ENCODE measurements at places on chromosomes 3 and 15.
A peak's percentile ranks its signal among the peaks of the same experiment; 100 is the strongest.

GRCh38 chr3:12611117-12611516 is 52.8 kb downstream of the RAF1 start:
- H3K4me3 ChIP-seq: no peak overlapping the region
- H3K27me3 ChIP-seq: peaks cover 4% of the 10 kb centered on the region
- DNase-seq: no peak
- peaks cover 17% of the 10 kb centered on the region for H3K36me3 ChIP-seq

GRCh38 chr15:78950902-78951840 is 6.3 kb upstream of the CTSH start:
- H3K27ac ChIP-seq: no peak overlapping the region
- H3K27me3 ChIP-seq: no peaks in the 10 kb centered on the region
- no peaks in the 10 kb centered on the region for H3K36me3 ChIP-seq
- no peak for DNase-seq

- peaks cover 77% of the 10 kb centered on the region for H3K4me1 ChIP-seq
- H3K27ac ChIP-seq: peak overlapping the region; percentile 98
- no peaks in the 10 kb centered on the region for H3K27me3 ChIP-seq
- peak overlapping the region; percentile 98 for H3K4me3 ChIP-seq
- H3K36me3 ChIP-seq: peaks cover 4% of the 10 kb centered on the region
- peak; percentile 14 for DNase-seq
Observed at GRCh38 chr3:113534365-113534764, 2.0 kb downstream of the SIDT1 start.

DNA sequence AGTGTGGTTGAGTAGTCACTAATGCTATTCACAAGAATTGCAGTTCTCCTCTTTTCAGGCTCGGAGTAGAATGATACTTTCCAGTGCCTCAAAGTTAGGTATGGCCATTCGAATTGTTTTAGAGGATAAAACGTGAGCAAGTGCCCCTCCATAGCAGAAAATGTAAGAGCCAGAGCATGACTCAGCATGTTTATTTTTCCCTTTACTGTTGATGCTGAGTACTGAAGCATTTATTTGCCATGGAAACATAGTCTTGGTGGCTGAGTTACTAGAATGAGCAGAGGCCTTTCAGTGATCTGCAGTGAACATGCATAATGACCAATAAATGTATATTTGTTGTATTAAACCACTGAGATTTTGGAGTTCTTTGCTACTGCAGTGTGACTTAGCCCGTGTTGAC is 540.6 kb downstream of the NLGN1 start:
- no peaks in the 10 kb centered on the region for H3K36me3 ChIP-seq
- no peaks in the 10 kb centered on the region for H3K27me3 ChIP-seq
- no peaks in the 10 kb centered on the region for H3K4me1 ChIP-seq

- DNase-seq: no peak
- peaks cover 4% of the 10 kb centered on the region for H3K27me3 ChIP-seq
- no peak overlapping the region for H3K27ac ChIP-seq
- no peak overlapping the region for H3K4me3 ChIP-seq
- no peaks in the 10 kb centered on the region for H3K36me3 ChIP-seq
Observed at GRCh38 chr15:99402014-99402729, 150.9 kb downstream of the LRRC28 start.

DNA sequence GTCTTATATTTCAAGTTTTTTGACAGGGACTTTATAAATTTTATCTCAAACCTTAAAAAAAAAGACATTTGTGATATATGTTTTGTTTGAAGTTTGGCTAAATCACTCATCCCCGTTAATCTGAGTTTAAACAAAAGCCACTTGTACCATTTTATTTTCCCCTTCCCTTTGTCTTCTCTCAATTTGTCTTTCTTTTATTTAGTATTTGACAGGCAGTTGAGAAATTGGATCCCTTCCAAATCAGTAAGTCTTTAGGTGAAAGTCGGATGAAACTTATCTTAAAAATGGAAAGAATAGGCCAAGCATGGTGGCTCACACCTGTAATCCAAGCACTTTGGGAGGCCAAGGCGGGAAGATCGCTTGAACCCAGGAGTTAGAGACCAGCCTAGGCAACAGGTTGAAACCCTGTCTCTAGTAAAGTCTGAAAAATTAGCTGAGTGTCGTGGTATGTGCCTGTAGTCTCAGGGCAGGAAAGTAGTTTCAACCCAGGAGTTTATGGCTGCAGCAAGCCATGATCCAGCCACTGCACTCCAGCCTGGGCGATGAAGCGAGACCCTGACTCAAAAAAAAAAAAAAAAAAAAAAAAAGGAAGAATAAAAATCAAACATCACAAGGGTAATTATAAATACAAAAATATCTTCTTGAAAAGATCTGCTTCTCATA is 394.6 kb upstream of the TPM1 start:
- H3K27ac ChIP-seq: no peak overlapping the region
- no peak for DNase-seq
- H3K27me3 ChIP-seq: peaks cover 3% of the 10 kb centered on the region
- no peak overlapping the region for H3K4me3 ChIP-seq
- H3K4me1 ChIP-seq: no peaks in the 10 kb centered on the region

DNA sequence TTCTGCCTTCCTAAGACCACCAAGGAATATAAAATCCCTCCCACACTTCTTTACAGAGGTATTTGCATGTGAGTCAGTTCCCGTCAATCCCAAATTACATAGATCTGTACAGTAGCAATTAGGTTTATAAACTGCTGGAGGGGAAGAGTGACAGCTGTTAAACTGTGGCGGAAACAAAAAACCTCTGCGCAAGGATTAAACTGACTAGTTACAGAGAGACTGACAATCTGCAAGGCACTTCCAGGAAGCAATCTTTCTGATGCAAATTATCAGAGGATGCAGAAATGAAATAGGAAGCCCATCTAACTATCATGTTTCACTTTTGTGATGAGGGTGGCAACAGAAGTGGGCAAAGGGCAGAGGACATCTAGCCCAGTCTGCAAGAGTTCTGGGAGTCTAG is 150.4 kb downstream of the RTP4 start:
- H3K27me3 ChIP-seq: peaks cover 5% of the 10 kb centered on the region
- DNase-seq: no peak
- H3K4me3 ChIP-seq: no peak overlapping the region
- H3K4me1 ChIP-seq: no peaks in the 10 kb centered on the region

DNA sequence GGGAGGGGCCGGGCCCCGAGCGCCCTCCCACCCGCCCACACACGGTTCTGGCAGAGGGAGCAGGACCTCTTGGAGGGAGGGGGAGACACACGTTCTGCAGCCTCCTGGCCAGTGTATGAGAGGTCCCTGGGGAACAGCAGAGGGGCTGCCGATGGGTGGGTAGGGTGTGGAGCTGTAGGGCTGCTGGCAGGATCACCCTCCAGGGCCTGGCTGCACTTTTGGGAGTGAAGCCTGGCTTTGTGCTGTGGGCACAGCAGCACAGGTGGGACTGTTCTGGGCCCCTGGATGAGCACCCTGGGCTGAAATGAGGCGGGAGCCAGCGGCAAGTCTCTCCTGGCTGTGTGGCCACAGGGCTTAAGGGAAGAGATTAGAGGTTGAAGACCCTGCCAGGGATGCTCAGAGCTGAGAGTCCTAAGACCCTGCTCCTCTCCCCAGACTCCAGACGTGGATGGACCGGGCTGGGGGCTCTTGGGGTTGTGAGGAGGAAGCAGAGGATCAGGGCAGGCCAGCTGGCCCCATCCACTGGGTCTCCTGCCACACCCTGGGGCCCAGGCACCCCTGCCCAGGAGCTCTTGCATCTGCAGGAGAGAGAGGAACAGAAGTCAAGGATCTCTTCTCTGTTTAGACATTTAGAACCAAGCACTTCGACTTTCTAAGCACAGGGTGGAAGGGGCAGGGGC is 45.2 kb downstream of the RGMA start:
- DNase-seq: no peak
- no peak overlapping the region for H3K4me3 ChIP-seq
- H3K36me3 ChIP-seq: peaks cover 4% of the 10 kb centered on the region
- no peak overlapping the region for H3K27ac ChIP-seq

GRCh38 chr15:84824260-84825007 is 7.3 kb downstream of the ALPK3 start:
- H3K27ac ChIP-seq: no peak overlapping the region
- H3K27me3 ChIP-seq: no peaks in the 10 kb centered on the region
- DNase-seq: no peak
- H3K4me3 ChIP-seq: no peak overlapping the region
- no peaks in the 10 kb centered on the region for H3K4me1 ChIP-seq

GRCh38 chr3:151357463-151357850 is 27.1 kb downstream of the P2RY12 start:
- no peaks in the 10 kb centered on the region for H3K4me1 ChIP-seq
- DNase-seq: no peak
- H3K27me3 ChIP-seq: peaks cover 2% of the 10 kb centered on the region
- no peak overlapping the region for H3K4me3 ChIP-seq

GRCh38 chr3:43171748-43172147 is 65.9 kb upstream of the POMGNT2 start:
- H3K36me3 ChIP-seq: peaks cover 19% of the 10 kb centered on the region
- H3K27me3 ChIP-seq: peaks cover 2% of the 10 kb centered on the region
- H3K4me1 ChIP-seq: peaks cover 10% of the 10 kb centered on the region
- no peak for DNase-seq
- no peak overlapping the region for H3K27ac ChIP-seq

GRCh38 chr3:189567322-189567721 is 63.9 kb upstream of the TP63 start:
- H3K4me1 ChIP-seq: no peaks in the 10 kb centered on the region
- no peaks in the 10 kb centered on the region for H3K27me3 ChIP-seq
- no peak overlapping the region for H3K27ac ChIP-seq
- H3K4me3 ChIP-seq: no peak overlapping the region

DNA sequence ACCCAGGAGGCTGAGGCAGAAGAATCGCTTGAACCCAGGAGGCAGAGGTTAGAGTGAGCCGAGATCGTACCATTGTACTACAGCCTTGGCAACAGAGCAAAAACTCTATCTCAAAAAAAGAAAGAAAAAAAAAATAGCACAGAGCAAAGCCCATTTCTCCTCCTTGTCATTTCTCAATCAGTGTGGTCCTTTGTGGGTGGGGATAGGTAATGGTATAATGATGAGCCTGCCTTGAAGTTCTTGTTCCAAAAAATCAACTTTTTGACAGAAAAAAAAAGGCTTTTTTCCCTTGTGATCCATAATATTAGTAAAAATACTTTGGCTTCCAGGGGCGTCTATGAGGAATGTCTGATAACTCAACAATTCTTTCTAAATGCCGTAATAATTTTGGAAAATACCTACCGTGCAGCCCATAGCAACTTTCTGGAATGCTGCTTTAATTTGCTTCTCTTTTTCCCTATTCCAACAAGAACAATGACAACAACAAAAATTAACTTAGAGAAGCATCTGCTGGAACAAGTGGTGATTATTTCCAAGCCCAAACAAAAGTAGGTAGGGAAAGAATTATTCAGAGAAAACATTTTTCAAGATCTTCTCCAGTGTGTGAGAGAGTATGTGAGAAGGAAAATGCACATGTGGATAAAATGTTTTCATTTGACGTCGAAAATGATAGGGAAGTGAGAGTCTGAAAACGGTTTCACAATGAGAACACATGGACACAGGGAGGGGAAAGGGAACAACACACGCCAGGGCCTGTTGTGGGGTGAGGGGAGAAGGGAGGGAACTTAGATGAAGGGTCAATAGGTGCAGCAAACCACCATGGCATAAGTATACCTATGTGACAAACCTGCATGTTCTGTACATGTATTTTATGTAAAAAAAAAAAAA is 337.8 kb downstream of the RBMS3 start:
- DNase-seq: no peak
- no peaks in the 10 kb centered on the region for H3K4me1 ChIP-seq
- H3K4me3 ChIP-seq: no peak overlapping the region
- H3K27me3 ChIP-seq: peaks cover 2% of the 10 kb centered on the region

- peaks cover 28% of the 10 kb centered on the region for H3K27me3 ChIP-seq
- peak; percentile 81 for DNase-seq
- H3K27ac ChIP-seq: peak overlapping the region; percentile 37
- H3K4me3 ChIP-seq: peak overlapping the region; percentile 81
Observed at GRCh38 chr3:195755791-195756676, 35.3 kb downstream of the MUC20 start.

DNA sequence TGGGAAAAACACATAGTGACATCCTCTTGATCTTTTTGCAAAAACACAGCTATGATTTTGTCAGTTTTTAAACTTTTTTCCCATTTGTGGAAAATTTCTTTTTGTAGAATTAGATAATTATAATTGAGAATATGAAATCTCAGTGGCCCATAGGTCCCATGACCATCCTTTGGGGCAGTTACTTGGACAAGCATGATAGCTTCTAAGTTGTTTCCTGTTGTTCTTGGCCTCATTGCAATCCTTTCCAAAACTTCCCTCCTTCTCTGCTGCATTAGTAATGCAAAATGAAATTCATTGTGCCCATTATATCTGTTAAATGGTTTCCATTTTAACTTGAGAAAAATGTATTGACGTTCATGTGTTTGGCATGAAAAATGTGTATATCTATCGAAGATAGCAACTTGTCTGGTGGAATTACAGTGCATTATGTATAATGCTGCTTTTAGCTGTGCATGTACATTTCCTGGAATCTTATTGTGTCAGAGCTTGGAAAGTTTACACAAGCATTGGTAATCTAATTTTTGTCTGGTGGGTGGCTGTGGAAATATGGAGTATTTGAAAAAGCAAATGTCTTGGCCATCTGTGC is 70.0 kb downstream of the MDFIC2 start:
- H3K4me3 ChIP-seq: no peak overlapping the region
- no peaks in the 10 kb centered on the region for H3K4me1 ChIP-seq
- peaks cover under 1% of the 10 kb centered on the region for H3K27me3 ChIP-seq
- no peaks in the 10 kb centered on the region for H3K36me3 ChIP-seq

- H3K4me3 ChIP-seq: no peak overlapping the region
- no peaks in the 10 kb centered on the region for H3K36me3 ChIP-seq
- DNase-seq: no peak
- no peaks in the 10 kb centered on the region for H3K4me1 ChIP-seq
Observed at GRCh38 chr3:127888156-127888555, 26.9 kb upstream of the KBTBD12 start.

DNA sequence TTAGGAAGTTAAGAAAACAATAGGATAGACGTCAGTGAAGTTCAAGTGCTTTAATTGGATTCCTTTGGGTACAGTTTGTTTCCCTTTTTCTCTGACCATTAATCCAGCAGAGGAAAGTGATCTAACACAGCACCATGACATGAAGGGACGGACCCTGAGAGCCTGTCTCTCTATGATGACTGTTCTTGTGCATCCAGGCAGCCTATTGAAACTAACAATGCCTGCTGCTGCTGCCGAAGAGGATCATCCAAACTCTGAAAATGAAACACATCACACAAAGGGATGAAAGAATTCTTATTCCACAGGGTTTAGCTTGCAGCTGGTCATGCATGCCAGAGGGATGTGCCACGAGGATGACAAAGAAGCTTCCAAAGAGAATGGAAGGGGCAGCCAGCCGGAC is 75.5 kb downstream of the ZBTB20 start:
- H3K27ac ChIP-seq: no peak overlapping the region
- peaks cover 17% of the 10 kb centered on the region for H3K4me1 ChIP-seq
- H3K4me3 ChIP-seq: no peak overlapping the region

GRCh38 chr3:40901298-40901697 is 298.0 kb upstream of the CTNNB1 start:
- H3K27ac ChIP-seq: no peak overlapping the region
- peaks cover 6% of the 10 kb centered on the region for H3K27me3 ChIP-seq
- no peaks in the 10 kb centered on the region for H3K36me3 ChIP-seq
- H3K4me1 ChIP-seq: no peaks in the 10 kb centered on the region
- no peak overlapping the region for H3K4me3 ChIP-seq
- DNase-seq: no peak

GRCh38 chr3:131431754-131432153 is 50.2 kb downstream of the NUDT16 start:
- DNase-seq: no peak
- H3K4me3 ChIP-seq: no peak overlapping the region
- peaks cover 10% of the 10 kb centered on the region for H3K27me3 ChIP-seq
- H3K27ac ChIP-seq: no peak overlapping the region

Measured in immature natural killer cell (primary cell).